ENCODE measurements at places on chromosomes 4 and X.
A peak's percentile ranks its signal among the peaks of the same experiment; 100 is the strongest.

DNA sequence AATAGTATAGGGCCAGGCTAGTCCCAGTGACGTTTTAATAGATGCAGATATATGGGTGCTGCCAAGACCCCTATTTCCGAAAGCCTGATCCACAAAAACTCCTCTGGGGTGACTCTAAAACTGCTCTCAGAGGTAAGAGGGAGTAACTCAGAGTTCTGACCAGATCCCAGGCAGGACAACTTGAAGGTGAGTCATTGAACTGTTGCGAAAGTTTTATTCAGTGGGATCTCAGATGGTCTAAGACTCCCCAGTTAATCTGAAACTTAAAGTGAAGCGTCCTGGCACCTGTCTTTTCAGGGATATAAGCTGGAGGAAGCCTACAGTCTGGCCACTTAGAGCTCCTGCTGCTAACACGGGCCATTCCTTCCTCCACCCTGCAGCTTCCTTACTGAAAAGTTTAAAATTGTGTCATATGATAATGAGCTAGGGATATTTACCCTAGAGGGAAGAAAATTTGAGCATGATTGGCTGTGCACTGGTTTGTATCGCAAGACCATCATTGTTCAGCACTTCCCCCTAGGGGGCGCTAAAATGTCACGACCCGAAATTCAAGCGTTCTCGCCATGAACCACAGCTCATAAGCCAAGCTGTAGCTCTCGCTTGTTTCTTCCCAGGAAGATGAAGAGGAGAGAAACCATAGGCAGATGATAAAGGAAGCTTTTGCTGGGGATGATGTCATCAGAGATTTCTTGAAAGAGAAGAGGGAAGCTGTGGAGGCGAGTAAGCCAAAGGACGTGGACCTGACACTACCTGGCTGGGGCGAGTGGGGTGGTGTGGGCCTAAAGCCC, 19.5 kb downstream of the UTP14A start:
- peak; percentile 79 for DNase-seq

- no peak for DNase-seq
Observed at GRCh38 chrX:3215249-3215648, 131.2 kb downstream of the MXRA5 start.

DNA sequence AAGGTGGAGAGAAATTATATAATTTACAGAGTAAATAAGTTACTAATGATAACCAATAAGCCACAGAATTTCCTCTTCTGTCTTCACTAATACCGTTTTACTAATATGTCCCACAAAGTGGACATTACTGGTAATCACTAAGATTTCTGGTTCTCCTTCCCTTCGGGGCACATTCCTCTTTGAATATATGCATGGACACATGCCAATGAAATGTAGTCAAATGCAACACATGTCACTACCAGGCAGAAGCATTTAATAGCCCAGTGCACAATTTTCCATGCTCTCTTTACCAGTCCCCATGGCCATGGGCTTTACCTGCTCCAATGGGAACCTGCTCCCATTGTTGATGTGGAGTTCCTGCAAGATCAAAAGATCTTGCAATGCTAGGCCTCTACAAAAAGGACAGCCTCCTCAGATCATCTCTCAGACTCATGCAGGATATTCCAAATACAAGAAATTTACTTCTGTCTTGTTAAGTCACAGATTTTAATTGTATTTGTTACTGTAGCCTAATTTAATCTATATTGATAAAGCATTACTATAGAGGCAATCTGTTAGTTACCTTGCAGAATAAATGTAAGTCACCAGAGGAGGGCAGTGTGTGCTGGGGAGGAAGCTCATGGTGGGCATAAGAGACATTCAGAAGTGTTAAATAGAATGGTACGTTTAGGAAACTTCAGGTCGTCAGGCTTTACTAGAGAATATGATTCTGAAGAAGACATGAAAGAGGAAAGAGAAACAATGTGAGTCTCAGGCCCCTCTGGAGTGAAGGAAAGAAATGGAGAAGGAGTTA, 37.1 kb upstream of the INPP4B start:
- no peak for DNase-seq

GRCh38 chr4:15400981-15401671, 26.7 kb upstream of the C1QTNF7 start:
- peak; percentile 83 for DNase-seq

DNA sequence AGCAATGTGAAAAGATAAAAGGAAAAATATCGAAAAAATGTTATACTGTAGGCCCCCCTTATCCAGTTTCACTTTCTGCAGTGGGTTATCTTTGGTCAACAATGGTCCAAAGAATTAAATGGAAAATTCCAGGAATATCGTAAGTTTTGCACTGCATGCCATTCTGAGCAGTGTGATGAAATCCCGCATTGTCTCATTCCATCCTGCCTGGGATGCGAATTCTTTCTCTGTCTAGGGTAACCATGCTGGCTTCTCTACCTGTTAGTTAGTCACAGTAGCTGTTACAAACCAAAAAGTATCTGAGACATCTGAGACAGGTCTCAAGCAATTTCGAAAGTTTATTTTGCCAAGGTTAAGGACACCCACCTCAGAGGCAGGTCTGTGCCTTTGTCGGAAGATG, 170.3 kb downstream of the COX18 start:
- DNase-seq: no peak

DNA sequence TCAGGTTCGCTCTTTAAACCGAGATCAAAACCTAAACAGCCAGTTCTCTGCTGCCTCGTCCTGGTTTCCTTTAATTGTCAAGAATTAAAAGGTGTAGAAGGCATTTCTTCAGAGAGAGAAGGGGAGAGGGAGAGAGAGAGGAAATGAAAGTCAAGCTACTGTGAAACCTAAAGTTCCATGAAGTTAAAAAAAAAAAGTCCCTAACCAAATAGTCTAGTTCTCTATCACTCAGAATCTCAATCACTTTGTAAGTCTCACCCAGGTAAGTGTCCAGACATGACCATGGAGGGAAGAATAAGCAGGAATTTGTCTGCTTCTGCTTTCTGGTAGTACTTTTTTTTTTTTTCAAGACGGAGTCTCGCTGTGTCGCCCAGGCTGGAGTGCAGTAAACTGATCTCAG, 18.8 kb upstream of the SMIM14 start:
- no peak for DNase-seq

- no peak for DNase-seq
Observed at GRCh38 chr4:143085659-143086058, 99.1 kb upstream of the USP38 start.

DNA sequence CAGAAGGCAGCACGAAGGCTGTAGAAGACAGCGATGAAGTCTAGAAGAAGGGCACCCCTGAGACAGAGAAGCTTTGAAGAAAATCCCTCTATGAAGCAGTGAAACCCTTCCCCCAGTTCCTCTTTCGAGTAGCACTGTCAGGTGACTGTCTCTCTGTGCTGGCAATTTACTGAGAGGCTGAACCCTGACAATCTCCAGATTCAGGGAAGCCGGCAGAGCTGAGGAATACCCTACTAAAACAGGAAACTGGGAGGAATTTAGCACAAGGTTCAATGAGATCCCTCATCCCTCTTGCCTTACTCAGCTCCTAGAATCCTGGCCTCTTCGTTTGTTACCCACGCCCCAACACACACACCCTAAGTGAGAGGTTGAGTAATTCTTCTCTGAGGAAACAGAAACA, 239.7 kb upstream of the NOCT start:
- DNase-seq: no peak

DNA sequence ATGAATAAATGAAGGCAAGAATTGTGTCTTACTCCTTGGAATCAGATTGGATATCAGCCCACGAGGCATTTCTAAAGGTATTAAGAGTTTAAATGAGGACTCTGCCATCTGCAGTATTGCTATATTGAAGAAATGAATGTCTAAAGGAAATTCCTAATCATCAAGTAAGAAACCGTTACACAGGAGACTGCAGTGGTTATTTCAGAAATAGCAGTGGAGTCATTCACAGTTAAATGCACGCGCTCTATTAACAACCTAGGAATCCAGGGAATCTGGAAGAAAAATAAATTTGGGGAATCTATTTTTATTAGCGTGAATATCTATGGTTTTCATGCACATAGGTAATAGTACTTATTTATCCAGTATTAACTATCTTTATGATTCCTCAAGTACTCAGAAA, 334.2 kb downstream of the TENM3 start:
- DNase-seq: no peak

DNA sequence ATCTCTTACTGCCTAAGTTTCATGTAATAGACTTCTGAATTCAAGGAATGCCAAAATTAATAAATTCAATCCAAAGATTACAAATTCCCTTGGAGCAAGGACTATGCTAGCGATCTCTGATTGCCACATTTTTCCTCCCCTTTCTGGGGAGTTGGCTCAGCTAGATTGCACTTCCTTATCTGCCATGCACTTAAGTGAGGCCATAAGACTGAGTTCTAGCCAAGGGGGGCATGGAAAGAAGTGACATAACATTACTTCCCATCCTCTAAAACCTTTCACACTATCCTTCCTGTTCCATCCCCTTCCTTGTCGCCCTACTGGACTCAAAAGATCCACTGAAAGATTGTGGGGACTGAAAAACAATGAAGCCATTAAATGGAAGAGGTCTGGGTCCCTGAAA, 53.8 kb upstream of the TXK start:
- no peak for DNase-seq

- DNase-seq: peak; percentile 46
Observed at GRCh38 chr4:99300934-99301333, 10.1 kb upstream of the ADH1A start.

GRCh38 chrX:108186811-108187210, 95.2 kb downstream of the ATG4A start:
- peak; percentile 36 for DNase-seq

GRCh38 chrX:111348429-111348828, 63.6 kb downstream of the DCX start:
- no peak for DNase-seq

DNA sequence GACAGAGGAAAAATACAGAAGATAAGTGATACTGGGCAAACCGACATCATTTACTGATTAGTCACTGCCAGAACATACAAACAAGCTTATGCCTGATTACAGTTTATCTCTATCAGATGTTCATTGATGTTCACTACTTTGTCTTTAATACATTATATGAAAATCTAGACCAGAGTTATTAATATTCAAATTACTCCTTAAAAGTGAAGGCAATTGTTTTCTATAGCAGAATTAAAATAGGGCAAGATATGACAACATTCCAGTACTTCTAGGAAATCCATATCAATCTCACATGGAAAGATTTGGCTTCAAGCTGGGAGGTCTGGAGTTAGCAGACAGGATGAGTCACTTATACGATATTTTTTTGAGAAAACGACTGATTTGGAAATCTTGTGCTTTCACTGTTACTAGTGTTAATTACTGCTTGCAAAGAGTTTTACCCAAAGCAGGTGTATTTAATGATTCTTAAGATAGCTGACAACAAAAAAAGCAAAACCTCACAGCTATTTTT, 31.8 kb downstream of the HPGD start:
- no peak for DNase-seq

GRCh38 chr4:81019006-81019405, 11.5 kb upstream of the BMP3 start:
- no peak for DNase-seq

DNA sequence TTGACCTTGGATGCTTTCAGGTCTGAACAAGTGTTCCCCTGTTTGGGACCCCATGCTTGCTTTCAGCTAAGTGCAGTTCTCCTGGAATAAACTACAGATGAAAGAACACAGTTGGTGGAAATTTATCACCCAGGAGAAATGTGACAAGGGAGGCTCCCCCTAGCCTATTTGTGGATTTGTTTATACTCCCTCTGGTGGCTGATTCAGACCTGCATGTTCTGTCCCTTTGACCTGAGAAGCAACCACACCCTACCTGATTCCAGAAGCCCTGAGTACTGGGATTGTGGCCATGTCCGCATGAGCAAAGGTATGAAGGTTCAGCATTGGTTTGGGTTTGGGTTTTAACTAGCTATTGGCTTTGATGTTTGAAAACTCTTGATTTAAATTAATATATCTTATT, 440.9 kb downstream of the MID1IP1 start:
- peak; percentile 77 for DNase-seq

DNA sequence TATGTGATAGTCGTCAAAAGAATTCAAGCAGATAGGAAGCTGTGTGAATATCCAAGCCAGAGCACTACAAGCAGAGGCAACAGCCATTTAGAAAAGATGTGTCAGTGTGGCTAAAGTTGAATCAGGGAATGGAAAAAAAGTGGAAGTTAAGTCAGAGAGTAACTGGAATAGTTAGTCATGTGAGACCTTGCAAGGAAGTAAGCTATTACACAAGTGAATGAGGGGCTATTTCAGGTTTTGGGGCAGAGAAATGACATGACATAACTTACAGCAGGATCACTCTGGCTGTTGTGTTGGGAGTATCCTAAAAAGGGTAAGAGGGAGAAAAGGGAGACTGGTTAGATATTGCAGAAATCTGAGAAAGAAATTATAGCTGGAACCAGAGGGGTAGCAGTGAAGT, 236.6 kb upstream of the PCDH18 start:
- DNase-seq: no peak

- peak; percentile 78 for DNase-seq
Observed at GRCh38 chr4:41258783-41259182, 2.1 kb downstream of the UCHL1 start.

DNA sequence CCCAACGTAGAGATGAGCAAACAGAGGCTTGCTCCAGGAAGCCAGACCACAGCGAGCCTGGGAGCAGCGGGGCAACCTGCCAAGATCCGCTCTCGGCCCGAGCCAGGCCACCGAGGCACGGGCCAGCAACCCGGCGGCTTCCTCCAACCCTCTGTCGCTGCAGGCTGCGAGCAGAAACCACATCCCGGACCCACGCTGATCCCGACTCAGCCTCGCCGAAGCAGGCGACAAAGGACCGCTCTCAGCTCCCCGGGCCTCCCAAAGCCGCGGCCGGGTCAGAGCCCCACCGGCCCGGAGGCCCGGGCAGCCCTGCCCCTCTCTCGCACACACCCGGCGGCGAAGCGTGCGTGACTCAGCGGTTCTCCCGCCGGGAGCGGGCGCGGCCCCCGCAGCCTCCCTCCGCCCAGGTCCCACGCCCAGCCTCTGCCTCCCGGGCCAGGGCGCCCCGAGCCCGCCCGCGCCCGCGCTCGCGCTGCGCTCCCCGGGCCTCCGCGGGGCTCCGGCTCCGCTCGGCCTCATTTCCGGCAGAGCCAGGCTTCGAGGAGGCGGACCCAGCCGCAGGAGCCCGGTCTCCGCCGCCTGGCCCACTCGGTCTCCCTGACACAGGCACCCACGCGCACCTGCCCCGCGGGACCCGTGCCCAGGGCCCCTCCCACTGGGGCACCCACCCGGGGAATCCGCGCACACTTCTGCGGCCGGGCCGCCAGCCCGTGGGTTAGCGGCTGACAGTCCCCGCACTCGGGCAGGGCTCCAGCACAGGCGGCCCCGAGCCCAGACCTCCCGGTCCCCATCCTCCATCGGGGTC, 1.7 kb downstream of the PPP2R2C start:
- peak; percentile 96 for DNase-seq

DNA sequence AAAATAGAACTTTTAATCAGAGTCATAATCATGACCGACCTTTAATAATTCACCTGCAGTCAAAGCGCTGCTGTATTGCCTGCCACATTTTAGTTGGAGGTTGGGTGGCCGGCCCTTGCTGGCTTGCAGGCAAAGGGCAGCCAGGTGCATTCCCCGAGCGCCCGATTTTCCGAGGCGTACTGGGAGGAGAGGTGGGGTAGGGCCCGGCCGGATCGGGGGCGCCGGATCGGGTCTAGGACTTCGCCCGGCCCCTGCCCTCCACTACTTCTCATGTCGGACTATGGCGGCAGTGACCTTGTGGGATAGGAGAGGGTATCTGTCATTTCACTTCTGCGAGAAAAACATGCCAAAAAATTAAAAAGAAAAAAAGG, 2.5 kb upstream of the RS1 start:
- no peak for DNase-seq

Measured in osteoblast (primary cell).